ENCODE measurements at places on chromosomes 4 and X. TPM values are rescaled to one million over a fixed set of nuclear protein-coding genes. Genes with fewer than 3 reads are reported as not detected.
A peak's percentile ranks its signal among the peaks of the same experiment; 100 is the strongest.

DNA sequence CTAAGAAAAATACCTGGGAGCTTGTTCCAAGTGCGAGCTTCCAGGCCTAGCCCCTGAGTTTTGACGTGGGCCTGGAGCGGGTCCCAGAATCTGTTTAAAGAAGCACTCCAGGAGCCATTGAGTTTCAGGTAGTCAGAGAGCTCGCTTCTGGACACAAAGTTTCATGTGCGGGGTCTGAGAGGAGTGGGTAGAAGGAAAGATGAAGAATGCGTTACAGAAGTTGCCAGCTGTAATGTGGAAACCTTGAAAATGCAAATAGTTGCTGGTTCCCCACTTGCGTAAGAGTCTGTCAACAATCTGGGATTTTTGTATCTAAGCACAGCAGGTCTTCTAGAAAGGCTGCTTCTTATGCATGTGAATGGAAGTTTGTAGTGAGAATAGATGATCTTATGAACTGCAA lies 77.5 kb upstream of the CLCN4 start:
- no peak overlapping the region for H3K4me3 ChIP-seq
- peaks cover 13% of the 10 kb centered on the region for H3K4me1 ChIP-seq
- no peak overlapping the region for H3K27ac ChIP-seq
- peaks cover 5% of the 10 kb centered on the region for H3K27me3 ChIP-seq
- H3K36me3 ChIP-seq, result no peaks in the 10 kb centered on the region
- DNase-seq, result no peak

- H3K4me1 ChIP-seq, result no peaks in the 10 kb centered on the region
- no peaks in the 10 kb centered on the region for H3K27me3 ChIP-seq
- H3K27ac ChIP-seq, result no peak overlapping the region
- no peak for DNase-seq
- no peaks in the 10 kb centered on the region for H3K36me3 ChIP-seq
Observed at GRCh38 chr4:165312506-165312905, 15.0 kb upstream of the MSMO1 start.

DNA sequence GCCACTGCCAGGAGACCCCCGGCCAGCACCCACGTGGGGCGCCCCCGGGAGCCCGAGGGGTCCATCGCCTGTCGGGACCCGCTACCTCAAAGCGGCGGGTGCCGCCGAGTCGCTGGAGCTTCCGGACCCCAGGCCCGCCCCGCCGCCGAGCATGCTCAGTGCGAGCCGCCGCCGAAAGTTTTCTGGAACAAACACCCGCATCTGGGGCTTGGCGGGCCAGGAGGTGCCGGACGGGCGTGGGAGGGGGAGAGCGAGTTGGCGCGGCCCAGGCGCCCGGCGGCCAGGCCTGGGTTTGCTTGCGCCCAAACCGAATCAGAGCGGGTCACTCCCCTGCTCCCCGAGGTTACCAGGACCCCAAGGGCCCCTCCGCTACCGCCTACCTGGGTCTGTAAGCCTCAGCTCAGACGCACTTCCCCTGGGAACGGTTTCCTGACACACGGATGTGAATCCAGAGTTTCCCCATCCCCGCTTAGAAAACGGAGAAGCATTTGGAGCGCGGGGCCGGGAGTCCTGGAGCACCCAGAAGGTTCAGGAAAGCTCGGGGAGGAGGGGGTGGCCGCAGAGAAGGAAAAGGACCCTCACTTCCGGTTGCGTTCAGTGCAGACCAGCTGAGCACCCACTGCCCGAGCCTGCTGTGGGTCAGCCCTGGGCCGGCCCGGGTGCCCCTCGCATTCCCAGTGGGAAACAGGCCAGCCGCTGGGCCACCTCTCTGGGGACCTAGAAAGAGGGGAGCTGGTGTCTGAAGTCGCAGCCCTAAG lies at the start of gene EVC2:
TSS of gene EVC2 (minus strand) at position 111 of the 758 bp plus-strand sequence. CDS start at position 65, 46 bp downstream.
- no peaks in the 10 kb centered on the region for H3K36me3 ChIP-seq
- H3K27me3 ChIP-seq, result peaks cover 54% of the 10 kb centered on the region
- H3K4me3 ChIP-seq, result peak within 1 kb of the TSS; percentile 72
- DNase-seq, result peak; percentile 72
- H3K27ac ChIP-seq, result peak within 1 kb of the TSS; percentile 65

GRCh38 chrX:13666836-13667235 lies 13.9 kb downstream of the TCEANC start:
- no peak overlapping the region for H3K27ac ChIP-seq
- H3K36me3 ChIP-seq, result peaks cover 18% of the 10 kb centered on the region
- DNase-seq, result peak; percentile 19
- no peaks in the 10 kb centered on the region for H3K27me3 ChIP-seq
- H3K4me3 ChIP-seq, result no peak overlapping the region

DNA sequence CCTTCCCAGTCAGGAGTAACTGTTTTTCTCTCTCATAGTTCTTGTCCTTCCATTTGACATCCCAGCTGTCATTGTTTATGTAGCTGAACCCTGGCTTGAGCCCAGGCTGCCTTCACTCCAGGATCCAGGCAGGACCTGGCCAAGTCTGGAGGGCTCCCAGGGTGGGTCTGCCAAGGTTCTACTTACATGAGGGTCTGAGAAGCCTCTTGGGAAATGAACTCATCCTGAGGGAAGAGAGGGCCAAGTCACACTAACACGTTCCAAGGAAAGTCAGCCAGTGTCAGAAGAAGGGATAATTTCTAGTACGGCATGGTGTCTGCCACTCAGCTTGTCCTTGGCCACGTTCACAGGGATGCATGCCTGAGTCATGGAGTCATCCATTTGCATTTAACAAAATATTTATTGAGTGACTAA lies 54.8 kb upstream of the SRD5A3 start:
- no peak overlapping the region for H3K27ac ChIP-seq
- H3K4me3 ChIP-seq, result no peak overlapping the region
- DNase-seq, result peak; percentile 19
- no peaks in the 10 kb centered on the region for H3K36me3 ChIP-seq
- H3K4me1 ChIP-seq, result no peaks in the 10 kb centered on the region
- H3K27me3 ChIP-seq, result no peaks in the 10 kb centered on the region

DNA sequence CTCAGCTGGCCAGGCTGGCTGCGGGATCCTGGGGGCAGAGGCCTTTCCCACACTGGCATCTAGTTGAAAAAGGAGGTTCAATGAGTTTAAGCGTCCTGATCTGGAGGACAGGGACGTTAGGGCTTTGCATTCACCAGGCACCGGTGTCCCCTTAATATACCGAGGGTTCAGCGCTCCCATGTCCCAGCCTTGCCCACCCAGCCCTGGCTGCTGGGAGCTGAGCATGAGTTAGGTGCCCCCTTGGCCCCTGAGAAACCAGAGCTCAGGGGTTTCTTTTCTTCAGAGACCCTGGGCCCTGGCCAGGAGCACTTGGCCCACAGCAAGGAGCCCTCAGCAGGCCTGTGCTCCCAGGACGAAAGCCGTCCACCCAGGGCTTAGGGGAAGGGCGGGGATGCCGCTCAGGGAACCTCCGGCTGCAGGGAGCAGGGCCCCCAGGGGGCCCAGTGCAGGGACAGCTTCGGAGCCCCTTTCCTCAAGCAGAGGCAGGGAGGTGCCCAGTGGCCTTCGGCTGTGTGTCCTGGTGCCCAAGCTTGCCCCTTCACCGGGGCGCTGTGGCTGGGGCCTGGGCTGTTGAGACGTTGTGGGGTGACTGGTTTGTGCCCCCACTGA lies 20.9 kb upstream of the DUSP9 start:
- H3K4me3 ChIP-seq, result no peak overlapping the region
- H3K27me3 ChIP-seq, result no peaks in the 10 kb centered on the region
- no peak for DNase-seq
- H3K36me3 ChIP-seq, result no peaks in the 10 kb centered on the region
- no peak overlapping the region for H3K27ac ChIP-seq

DNA sequence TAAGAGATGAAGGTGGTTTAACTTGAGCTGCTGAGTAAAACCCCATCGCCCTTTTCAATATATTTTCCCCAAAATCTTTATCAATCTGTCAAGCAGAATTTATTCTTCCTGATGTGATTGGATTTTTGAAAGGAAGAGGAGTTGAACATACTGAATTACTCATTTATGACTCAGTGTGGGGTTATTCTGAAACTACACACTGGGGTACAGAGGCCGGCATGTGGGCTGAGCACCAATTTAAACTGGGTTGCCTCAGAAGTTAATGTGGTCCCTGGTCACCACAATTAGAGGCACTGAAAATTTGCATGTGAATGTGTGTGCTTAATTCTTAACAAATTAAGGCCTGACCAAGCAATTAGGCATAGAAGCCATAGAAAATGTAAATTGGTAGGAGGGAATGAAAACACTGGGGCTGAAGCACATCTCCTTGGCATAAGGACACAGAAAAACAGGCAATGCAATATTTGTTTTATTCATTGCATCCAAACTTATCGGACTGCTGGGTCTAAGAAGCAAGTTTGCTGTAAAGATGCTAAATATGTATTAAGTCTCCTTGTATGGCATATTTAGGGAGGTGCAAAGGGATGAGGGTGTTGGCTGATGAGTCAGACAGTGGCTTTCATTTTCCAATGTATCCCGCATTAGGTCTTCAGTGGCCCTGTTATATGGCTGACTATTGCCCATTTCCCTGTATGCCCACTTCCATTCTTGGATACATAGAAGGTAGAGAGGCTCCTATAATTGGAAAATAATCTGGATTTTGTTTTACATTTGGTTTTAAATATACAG lies 170.9 kb downstream of the IL15 start:
- H3K27me3 ChIP-seq, result no peaks in the 10 kb centered on the region
- no peak overlapping the region for H3K27ac ChIP-seq
- H3K4me3 ChIP-seq, result no peak overlapping the region
- no peaks in the 10 kb centered on the region for H3K36me3 ChIP-seq
- no peak for DNase-seq
- H3K4me1 ChIP-seq, result no peaks in the 10 kb centered on the region

- no peak overlapping the region for H3K27ac ChIP-seq
- no peak for DNase-seq
- no peaks in the 10 kb centered on the region for H3K36me3 ChIP-seq
- H3K27me3 ChIP-seq, result no peaks in the 10 kb centered on the region
Observed at GRCh38 chr4:28702571-28702970, 1841.9 kb downstream of the STIM2 start.

GRCh38 chrX:16628946-16629595 lies 20.9 kb upstream of the S100G start:
- no peaks in the 10 kb centered on the region for H3K27me3 ChIP-seq
- no peak for DNase-seq
- no peak overlapping the region for H3K27ac ChIP-seq
- no peaks in the 10 kb centered on the region for H3K36me3 ChIP-seq

- H3K36me3 ChIP-seq, result no peaks in the 10 kb centered on the region
- no peak overlapping the region for H3K4me3 ChIP-seq
- no peaks in the 10 kb centered on the region for H3K27me3 ChIP-seq
- DNase-seq, result no peak
- no peak overlapping the region for H3K27ac ChIP-seq
Observed at GRCh38 chr4:71383984-71384383, 45.2 kb downstream of the SLC4A4 start.

- no peaks in the 10 kb centered on the region for H3K4me1 ChIP-seq
- H3K27ac ChIP-seq, result no peak overlapping the region
- H3K36me3 ChIP-seq, result no peaks in the 10 kb centered on the region
- no peak overlapping the region for H3K4me3 ChIP-seq
- H3K27me3 ChIP-seq, result peaks cover 61% of the 10 kb centered on the region
Observed at GRCh38 chrX:100356351-100356896, 53.6 kb downstream of the PCDH19 start.

DNA sequence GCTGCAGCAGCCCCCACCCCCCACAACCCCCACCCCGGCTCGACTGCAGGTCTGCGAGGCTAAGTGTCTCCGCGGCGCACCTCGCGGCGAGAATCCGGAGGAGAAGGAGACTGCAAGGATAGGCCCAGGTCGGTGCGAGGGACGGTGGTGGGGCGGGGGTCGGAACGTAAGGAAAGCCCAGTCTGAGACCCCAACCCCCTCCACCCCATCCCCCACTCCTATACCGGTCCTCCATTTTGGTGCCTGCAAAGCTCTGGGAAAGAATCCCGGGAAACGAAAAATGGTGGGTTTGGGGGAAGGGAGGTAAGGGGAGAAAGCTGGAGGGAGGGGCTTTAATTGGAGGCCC lies 614 bp downstream of the BEX3 start:
- H3K27ac ChIP-seq, result peak overlapping the region; percentile 82
- no peaks in the 10 kb centered on the region for H3K4me1 ChIP-seq
- H3K36me3 ChIP-seq, result no peaks in the 10 kb centered on the region
- peak; percentile 7 for DNase-seq
- H3K4me3 ChIP-seq, result peak overlapping the region; percentile 75

GRCh38 chr4:52748432-52748831 lies 2.8 kb downstream of the ERVMER34-1 start:
- no peak overlapping the region for H3K27ac ChIP-seq
- H3K4me3 ChIP-seq, result no peak overlapping the region
- peaks cover 10% of the 10 kb centered on the region for H3K4me1 ChIP-seq
- H3K27me3 ChIP-seq, result peaks cover 20% of the 10 kb centered on the region

DNA sequence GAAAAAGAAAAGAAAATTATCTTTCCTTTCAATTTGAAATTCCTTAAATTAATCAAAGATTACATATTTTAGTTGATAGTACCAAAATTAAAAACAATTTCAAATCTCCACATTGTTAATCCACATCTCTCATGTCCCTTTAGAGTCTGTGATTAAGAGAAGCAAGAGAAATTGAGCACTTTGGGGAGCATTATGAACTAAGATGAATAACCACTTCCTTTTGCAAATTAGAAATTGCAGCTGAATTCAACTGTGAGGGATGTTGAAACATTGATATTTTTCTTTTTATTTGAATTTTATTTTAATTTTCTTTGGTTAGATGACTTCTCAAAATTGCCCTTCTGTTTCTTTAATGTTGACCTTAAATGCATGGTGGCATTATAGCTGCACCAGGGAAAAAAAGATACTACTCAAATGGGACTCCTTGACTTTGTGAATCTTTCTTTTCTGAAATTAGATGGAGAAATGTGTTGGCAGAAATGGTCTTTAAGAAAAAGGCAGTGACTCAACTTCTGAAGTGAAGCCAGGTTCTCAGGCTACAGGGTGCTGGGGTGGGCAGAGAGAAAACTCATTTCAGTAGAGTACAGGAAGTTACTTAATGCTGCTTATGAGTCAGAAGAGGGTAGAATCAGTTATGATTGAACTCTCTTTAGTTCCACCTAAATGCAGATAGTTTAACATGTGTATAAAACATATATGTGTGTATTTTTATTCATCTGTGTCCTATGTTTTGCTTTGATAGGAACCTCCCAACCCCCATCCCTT lies 92.0 kb upstream of the TNIP3 start:
- no peak overlapping the region for H3K27ac ChIP-seq
- no peaks in the 10 kb centered on the region for H3K4me1 ChIP-seq
- DNase-seq, result no peak
- H3K4me3 ChIP-seq, result no peak overlapping the region
- no peaks in the 10 kb centered on the region for H3K36me3 ChIP-seq

GRCh38 chrX:97787311-97787710 lies 903.6 kb downstream of the RPA4 start:
- DNase-seq, result no peak
- H3K27me3 ChIP-seq, result no peaks in the 10 kb centered on the region
- no peak overlapping the region for H3K27ac ChIP-seq
- no peaks in the 10 kb centered on the region for H3K4me1 ChIP-seq
- no peak overlapping the region for H3K4me3 ChIP-seq

GRCh38 chr4:16438986-16439385 lies 212.7 kb upstream of the TAPT1 start:
- H3K27ac ChIP-seq, result peak overlapping the region; percentile 18
- no peak for DNase-seq
- H3K4me1 ChIP-seq, result no peaks in the 10 kb centered on the region

- DNase-seq, result no peak
- H3K27ac ChIP-seq, result no peak overlapping the region
- H3K4me3 ChIP-seq, result no peak overlapping the region
- H3K36me3 ChIP-seq, result peaks cover 100% of the 10 kb centered on the region
Observed at GRCh38 chr4:25406081-25406692, 29.1 kb downstream of the ANAPC4 start.

- H3K36me3 ChIP-seq, result no peaks in the 10 kb centered on the region
- H3K27me3 ChIP-seq, result no peaks in the 10 kb centered on the region
- no peak overlapping the region for H3K4me3 ChIP-seq
- no peaks in the 10 kb centered on the region for H3K4me1 ChIP-seq
- H3K27ac ChIP-seq, result no peak overlapping the region
Observed at GRCh38 chr4:184281231-184282139, 63.8 kb upstream of the ENPP6 start.

The BGN gene
- 116 TPM for polyA plus RNA-seq

The CT45A5 gene
- not detected for polyA plus RNA-seq

The DMP1 gene
- polyA plus RNA-seq, result not detected

The RNF150 gene
- polyA plus RNA-seq, result 10.8 TPM

The ZNF711 gene
- 0.68 TPM for polyA plus RNA-seq

The WDR17 gene
- polyA plus RNA-seq, result 0.29 TPM
